ENCODE measurements at places on chromosomes 6 and 20. TPM values are rescaled to one million over a fixed set of nuclear protein-coding genes. Genes with fewer than 3 reads are reported as not detected.

The RBPJL gene
- total RNA-seq: not detected

The EDN3 gene
- not detected for total RNA-seq

The GATA5 gene
- total RNA-seq: 0.32 TPM

The TPBG gene
- total RNA-seq: 31.9 TPM

The MOCS1 gene
- total RNA-seq: 18.0 TPM

The KHDRBS2 gene
- not detected for total RNA-seq

The SERPINB1 gene
- total RNA-seq: 24.6 TPM

The PTGIS gene
- 20.7 TPM for total RNA-seq

The VNN1 gene
- total RNA-seq: not detected

The CENPW gene
- total RNA-seq: 0.72 TPM

The KCNQ2 gene
- not detected for total RNA-seq

The SLC12A5 gene
- total RNA-seq: 2.5 TPM

The FNDC1 gene
- total RNA-seq: 0.32 TPM

The TFAP2A gene
- total RNA-seq: 4.5 TPM

The OARD1 gene
- total RNA-seq: 8.7 TPM

The SNPH gene
- total RNA-seq: 5.5 TPM

The TNXB gene
- 41.5 TPM for total RNA-seq

The GGTLC1 gene
- total RNA-seq: not detected

Data from cardiac atrium fibroblast (primary cell).